ENCODE measurements at places on chromosomes 6 and 20.
A peak's percentile ranks its signal among the peaks of the same experiment; 100 is the strongest.

DNA sequence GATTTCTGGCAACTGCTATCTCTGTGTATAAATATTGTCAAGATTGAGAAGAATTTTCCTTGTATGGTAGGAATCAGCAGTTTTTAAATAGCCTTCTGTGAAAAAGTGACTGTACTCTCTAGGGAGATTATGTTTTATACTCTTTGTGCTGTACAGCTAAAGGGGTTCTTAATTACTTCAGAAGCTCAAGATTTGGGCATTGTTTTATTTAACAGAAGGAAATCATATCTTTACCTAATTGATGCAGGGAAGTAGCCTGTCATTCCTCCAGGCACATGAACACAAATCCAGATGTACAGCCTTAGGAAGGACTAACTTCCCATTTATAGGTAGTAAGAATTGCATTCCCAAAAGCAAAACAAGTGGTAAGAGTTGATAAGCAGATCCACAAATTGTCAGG lies 1.3 kb downstream of the CALHM5 start:
- DNase-seq: no peak

DNA sequence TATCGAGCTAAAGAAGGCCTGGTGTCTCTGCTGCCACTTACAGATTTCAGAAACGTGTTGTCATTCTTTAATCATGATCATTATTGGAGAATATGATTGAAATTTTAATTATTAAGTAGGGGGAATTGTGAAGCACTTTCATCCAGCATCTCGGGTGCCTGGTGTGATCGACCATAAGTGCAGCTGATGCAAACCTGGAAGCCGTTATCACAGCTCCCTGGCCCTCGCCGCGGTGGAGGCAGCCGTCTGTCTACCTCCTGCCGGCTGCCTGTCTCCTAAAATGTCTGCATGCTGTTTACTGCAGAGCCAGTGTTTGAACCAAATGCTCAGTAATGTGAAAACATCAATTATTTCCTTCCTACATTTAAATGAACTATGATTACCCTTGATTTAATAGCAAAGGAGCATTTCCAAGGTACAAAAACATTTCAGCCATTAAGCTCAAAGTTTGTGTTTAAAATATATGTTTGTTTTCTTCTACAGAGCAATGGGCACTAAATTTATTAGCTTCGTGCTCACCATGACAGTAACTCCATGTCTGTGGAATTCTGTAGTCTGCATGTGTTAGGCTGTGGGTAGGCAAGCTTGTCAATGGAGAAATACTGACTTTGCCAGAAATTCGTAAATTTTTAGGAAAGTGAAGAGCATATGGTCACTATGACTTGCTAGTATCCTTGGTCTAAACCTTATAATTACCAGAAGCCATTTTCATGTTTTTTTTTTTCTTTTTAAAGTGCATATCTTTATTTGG lies 184.5 kb upstream of the AGPAT4 start:
- DNase-seq: no peak

- peak; percentile 76 for DNase-seq
These were observed 7.3 kb upstream of the COL9A1 start for GRCh38 chr6:70310063-70310694.

- no peak for DNase-seq
These were observed 75.2 kb upstream of the ARID1B start for GRCh38 chr6:156701966-156702365.

- DNase-seq: no peak
These were observed 4.8 kb upstream of the NHSL1 start for GRCh38 chr6:138503881-138504680.

DNA sequence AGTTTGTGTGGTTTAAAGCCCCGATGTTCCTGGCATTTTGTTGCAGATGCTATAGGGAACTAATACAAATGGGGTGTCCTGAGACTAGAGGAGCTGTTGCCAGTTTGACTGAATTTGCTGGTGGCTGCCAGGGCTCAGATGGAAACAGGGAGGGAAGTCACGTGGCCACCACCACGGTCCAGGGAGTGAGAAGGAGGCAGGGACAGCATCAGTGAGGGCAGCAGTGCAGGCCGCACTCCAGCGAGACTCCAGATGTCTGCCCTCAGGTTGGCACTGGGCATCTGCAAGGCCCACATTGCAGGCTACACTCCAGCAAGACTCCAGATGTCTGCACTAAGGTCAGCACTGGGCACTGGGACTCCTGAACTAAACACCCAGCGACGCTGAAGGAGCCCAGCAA lies 86.2 kb downstream of the RAMACL start:
- peak; percentile 71 for DNase-seq

GRCh38 chr20:25035921-25036320 lies 22.0 kb downstream of the ACSS1 start:
- DNase-seq: no peak

- DNase-seq: no peak
These were observed 38.6 kb downstream of the SMLR1 start for GRCh38 chr6:130865793-130866192.

DNA sequence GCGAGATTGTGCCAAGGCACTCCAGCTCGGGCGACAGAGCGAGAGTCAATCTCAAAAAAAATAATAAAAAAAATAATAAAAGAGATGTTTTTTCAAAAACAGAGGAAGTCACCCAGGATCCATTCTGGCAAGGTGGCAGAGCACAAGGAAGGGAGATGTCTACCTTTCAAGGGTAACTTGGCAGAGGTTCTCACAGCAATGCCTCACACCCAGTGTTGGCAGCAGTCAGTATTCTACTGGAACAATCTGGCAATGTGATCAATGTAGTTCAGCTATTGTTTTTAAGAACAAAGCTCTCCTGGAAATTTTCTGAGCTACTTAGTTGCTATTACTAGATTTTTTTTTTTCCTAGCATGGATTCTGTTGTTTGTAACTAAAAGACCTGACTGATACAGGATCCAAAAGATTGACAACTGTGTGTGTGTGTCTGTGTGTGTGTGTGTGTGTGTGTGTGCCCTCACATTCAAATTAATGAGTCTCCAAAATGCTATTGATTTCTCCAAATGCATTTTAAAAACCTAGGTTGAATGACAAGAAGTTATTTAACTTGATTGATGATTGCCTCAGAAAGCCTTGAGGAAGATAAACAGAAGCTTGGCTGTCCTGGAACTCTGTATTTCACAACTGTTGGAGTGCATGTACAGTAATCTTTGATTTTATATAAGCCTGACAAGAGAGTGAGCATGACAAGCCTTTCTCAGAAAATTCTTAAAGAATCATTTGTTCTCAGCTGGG lies 114.1 kb upstream of the RREB1 start:
- no peak for DNase-seq

- peak; percentile 42 for DNase-seq
These were observed 80.3 kb downstream of the ZDHHC14 start for GRCh38 chr6:157461000-157461915.

GRCh38 chr6:38174315-38174714 lies 354.8 kb downstream of the ZFAND3 start:
- no peak for DNase-seq

GRCh38 chr6:130008236-130008873 lies 10.0 kb upstream of the L3MBTL3 start:
- no peak for DNase-seq

- DNase-seq: peak; percentile 58
These were observed 105.6 kb downstream of the PREX1 start for GRCh38 chr20:48722002-48722731.

DNA sequence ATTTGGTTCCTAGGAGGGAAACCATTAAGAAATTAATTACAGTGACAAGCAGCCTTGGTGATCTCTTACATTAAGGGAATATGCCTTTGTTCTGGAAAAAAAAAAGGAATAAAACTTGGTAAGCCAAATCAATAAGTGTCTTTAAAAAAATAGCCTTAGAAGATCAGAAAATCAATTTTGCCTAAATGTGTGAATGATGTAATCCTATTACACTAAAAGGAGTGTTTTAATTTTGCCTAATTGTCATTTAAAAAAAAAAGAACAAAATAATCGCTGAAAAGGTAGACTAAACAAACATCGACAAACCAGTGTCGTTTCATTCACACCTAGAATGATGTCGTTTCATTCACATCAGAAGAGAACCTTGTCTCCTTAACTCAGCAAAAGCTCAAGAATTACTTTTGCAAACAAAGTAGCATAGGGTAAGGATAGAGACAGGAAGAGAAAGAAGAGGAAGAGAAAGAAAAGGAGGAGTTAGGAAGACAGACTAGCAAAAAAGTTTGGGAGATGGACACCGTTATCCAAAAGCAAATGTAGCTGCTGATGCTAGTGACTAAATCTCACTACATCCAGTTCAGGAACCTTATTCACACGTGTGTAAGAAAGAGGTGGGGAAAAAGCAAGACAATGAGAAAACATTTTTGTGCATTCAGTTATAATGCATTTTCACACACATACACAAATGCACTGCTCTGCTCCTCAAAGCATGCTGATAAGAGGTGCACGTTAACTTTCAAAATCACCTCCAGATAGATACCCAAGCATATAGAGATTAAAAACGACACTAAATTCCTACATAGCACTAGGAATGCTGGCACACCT lies 60.6 kb downstream of the HIVEP2 start:
- DNase-seq: no peak

DNA sequence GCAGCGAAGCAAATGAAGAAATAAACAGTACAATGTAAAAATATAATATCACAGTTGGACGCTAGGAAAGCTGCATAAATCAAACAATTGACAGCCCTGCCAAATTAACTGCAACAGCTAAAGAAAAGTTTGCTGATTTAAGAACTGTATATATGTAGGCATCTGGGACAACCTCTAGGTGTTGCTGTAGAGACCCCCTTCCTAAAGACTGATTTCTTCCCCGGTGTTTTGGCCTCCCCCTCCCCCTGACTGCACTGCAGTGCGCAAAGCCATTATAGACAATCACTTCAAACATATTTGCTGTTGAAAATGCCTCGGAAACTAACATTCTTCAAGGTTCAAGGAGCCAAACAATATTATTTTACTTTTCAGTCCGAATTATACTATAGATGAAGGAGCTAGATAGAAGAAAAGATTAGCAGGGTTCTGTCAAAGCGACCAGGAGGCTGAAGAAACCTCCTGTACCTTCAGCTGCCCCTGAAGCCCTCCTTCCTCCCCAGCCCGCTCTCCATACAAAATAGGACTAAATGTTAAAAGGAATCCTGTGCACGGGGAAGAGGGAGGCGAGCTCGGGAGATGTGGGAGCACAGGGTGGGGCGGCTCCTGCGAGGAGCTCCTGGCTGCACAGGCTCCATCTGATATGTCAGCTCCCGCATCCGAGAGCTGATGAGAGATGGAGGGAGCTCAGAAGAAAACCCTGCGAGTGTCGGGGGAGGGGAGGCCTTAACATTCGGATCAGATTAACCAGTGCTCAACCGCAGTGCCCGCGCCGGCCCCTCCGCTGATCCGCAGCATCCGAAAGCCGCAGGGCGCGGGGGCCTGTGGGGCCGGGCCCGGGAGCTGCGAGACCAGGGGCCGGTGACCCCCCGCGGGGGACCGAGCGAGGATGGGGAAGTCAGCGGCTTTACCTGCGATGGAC lies 822 bp downstream of the ELOVL4 start:
- peak; percentile 24 for DNase-seq

DNA sequence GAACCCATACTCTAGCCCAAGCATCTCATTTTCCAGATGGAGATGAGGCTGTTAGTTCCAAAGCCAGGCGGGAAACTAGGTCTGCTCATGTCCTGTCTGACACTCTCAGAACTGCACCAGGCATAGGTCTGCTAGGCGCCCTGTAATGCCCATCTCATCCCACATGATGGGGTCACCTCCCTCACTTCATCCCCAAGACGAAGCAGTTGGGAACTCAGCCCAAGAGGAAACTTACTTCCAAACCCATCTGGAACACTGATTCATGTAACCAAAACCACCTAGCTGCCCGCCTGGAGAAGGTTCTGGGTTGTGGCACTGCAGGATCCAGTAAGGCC lies 119.4 kb upstream of the PRND start:
- DNase-seq: no peak

DNA sequence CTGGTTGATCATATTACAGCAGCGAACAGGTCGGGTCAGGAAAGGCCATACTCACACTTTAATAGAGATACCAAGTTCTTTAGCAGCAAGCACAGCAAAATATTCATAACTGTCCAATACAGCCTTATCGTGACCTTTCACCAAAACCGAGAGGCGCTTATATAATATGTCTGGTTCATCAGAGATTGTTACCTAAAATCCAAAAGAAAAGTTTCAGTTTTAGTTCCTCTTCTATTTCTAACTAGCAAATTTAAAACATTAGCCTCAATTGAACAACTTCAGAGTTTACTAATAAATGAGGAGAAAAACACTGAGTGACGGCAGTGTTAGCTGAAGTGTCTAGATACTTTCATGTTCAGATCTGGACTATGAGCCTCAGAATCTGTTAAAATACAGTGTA lies 5.9 kb downstream of the MRPS10 start:
- DNase-seq: no peak

DNA sequence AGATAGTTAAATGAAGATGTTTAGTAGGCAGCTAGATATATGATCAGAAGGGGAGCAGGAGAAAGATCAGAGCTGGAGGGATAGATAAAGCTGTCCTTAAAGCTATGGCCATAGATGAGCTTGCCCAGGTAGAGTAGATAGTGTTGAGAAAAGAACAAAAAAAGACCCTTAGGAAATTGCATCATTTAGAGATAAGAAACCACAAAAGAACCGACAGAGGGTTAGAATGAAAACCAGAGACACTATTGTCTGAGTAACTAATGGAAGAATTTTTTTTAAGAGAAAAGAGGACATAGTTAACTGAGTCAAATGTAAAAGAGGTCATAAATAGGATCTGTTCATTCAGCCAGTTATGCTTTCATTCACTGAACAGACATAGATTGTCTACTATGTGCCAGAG lies 101.8 kb downstream of the TNFAIP3 start:
- DNase-seq: no peak

GRCh38 chr20:36008461-36009035 lies 40.2 kb downstream of the CNBD2 start:
- no peak for DNase-seq

- DNase-seq: no peak
These were observed 574.2 kb downstream of the KHDRBS2 start for GRCh38 chr6:61711849-61712248.

GRCh38 chr20:39468703-39469102 lies 506.6 kb downstream of the DHX35 start:
- no peak for DNase-seq

GRCh38 chr6:169791721-169792131 lies 40.3 kb downstream of the ERMARD start:
- DNase-seq: no peak

DNA sequence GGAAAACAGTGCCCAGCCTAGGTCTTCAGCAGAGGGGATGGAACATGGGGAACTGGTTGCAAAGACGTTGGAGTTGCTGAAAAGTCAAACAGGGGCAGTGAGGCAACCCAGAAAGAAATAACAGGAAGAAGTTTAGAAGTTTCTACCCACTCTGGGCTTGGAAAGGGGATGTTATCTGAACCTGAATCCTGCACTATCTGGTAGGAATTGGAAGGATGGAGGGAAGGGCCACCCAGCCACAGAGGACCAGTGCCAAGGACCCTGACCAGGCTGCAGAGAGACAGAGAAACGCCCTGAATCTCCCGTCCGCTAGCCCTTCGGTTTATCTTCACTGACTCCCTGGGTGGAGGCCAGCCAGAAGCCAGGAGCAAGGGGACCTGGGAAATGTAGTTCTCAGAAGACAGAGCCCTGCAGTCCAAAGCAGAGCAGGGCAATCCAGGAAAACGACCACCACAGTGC lies 217.3 kb upstream of the RREB1 start:
- no peak for DNase-seq

- DNase-seq: no peak
These were observed 546.5 kb downstream of the PRKN start for GRCh38 chr6:162181111-162181510.

Data from midbrain (tissue), 1 donor.